Activated T-cell treated with anti-CD3 and anti-CD28 coated beads, Interleukin-2, amount 50 U/mL, for 24 hours (primary cell): ENCODE measurements at places on chromosomes 13 and 19.
A peak's percentile ranks its signal among the peaks of the same experiment; 100 is the strongest.

GRCh38 chr19:53824134-53824611 is at the start of gene NLRP12:
Gene NLRP12 (minus strand): TSS chr19:53824314. CDS start chr19:53824174, 140 bp downstream.
- DNase-seq: no peak
- H3K4me3 ChIP-seq: no peak within 1 kb of the TSS
- H3K27me3 ChIP-seq: peaks cover 36% of the 10 kb centered on the region
- no peaks in the 10 kb centered on the region for H3K36me3 ChIP-seq
- H3K4me1 ChIP-seq: peaks cover 2% of the 10 kb centered on the region

- no peaks in the 10 kb centered on the region for H3K27me3 ChIP-seq
- H3K27ac ChIP-seq: peak overlapping the region; percentile 50
- H3K36me3 ChIP-seq: peaks cover 91% of the 10 kb centered on the region
- no peak overlapping the region for H3K4me3 ChIP-seq
- no peak for DNase-seq
Measured at GRCh38 chr19:16851031-16851712, 22.0 kb downstream of the SIN3B start.

GRCh38 chr13:106129273-106129672 is 406.2 kb downstream of the EFNB2 start:
- H3K36me3 ChIP-seq: no peaks in the 10 kb centered on the region
- peaks cover 4% of the 10 kb centered on the region for H3K27me3 ChIP-seq
- H3K4me1 ChIP-seq: no peaks in the 10 kb centered on the region
- no peak overlapping the region for H3K4me3 ChIP-seq
- no peak overlapping the region for H3K27ac ChIP-seq
- DNase-seq: no peak

DNA sequence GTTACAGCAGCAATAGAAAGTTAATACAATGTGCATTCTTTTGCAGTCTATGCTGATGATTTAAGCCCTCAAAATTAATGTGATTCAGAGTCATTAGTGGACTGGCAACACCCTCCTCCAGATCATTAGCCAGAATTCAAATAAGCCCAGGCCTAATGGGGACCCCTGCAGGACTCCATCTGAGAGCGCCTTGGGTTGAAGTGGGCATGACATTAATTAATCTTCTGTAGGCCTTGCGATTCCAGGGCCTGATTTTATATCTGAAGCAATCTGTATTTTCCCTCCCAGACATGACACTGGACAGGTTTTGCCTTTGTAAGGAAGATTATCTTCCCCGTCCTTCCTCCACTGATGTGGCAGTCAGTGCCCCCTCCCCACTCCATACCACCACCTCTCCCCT is 442.9 kb downstream of the FOXO1 start:
- no peak overlapping the region for H3K27ac ChIP-seq
- no peak for DNase-seq
- no peak overlapping the region for H3K4me3 ChIP-seq
- H3K4me1 ChIP-seq: peaks cover 53% of the 10 kb centered on the region
- no peaks in the 10 kb centered on the region for H3K36me3 ChIP-seq

DNA sequence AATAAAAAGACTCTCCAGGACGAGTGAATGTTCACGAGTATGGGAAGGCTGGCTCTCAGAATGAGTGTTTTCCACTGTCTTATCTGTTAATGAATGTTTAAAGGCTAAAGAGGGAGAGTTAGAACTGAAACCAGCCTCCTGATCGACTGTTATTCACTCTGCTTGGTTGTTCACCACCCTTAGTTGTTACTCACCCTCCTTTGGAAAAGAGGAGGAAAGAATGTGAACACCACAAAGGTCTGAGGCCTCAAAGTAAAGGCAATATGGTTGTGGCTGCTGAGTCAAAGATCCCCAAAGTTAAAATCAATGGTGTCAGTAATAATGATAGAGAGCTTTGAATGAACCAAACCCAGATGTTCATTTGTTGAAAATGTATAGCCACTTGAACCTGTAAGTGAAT is 1793.2 kb upstream of the PCDH20 start:
- no peaks in the 10 kb centered on the region for H3K4me1 ChIP-seq
- H3K27me3 ChIP-seq: no peaks in the 10 kb centered on the region
- H3K27ac ChIP-seq: no peak overlapping the region
- H3K36me3 ChIP-seq: no peaks in the 10 kb centered on the region
- no peak overlapping the region for H3K4me3 ChIP-seq

GRCh38 chr13:48233046-48233888 is at the start of gene ITM2B:
Gene ITM2B (plus strand): TSS chr13:48233206. CDS start chr13:48233361, 155 bp downstream.
- DNase-seq: peak; percentile 81
- H3K27me3 ChIP-seq: no peaks in the 10 kb centered on the region
- peak within 1 kb of the TSS; percentile 93 for H3K4me3 ChIP-seq
- H3K27ac ChIP-seq: peak within 1 kb of the TSS; percentile 97
- H3K4me1 ChIP-seq: peaks cover 61% of the 10 kb centered on the region
- H3K36me3 ChIP-seq: peaks cover 30% of the 10 kb centered on the region
